ENCODE measurements at places on chromosomes 11 and 22.

- no peak for DNase-seq
These were observed 2.2 kb downstream of the TNNT3 start for GRCh38 chr11:1921574-1922141.

DNA sequence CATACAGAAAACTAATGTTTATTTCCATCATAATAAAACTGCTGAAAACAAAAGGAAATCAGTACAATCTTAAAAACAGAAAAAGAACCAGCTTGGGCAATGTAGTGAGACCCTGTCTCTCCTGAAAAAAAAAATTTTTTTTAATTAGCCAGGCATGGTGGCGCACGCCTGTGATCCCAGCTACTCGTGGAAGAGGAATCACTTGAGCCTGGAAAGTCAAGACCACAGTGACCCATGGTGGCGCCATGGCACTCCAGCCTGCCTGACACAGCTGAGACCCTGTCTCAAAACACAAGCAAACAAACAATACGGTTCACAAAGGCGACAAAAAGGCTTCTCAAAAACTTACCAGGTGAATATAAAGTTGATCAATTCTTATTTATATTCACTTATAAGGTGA, 289.7 kb downstream of the BRD1 start:
- DNase-seq: no peak

DNA sequence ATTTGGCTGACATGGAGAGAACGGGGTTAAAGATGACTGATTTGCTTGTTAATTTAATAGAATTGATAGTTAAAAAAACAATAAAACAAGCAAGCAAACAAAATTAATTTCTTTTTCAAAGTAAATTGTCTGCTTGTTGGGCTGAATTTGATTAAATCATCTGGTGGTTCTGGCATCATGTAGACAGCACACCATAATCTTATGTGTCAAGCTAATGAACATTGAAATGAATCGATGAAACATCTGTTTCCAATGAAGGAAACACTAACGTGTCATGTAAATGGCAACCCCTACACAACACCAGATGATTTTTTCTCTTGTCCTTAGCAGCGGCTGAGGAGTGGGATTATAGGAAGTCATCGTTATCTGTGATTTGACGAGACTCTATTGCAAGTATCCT, 399.6 kb upstream of the RAG2 start:
- DNase-seq: no peak

DNA sequence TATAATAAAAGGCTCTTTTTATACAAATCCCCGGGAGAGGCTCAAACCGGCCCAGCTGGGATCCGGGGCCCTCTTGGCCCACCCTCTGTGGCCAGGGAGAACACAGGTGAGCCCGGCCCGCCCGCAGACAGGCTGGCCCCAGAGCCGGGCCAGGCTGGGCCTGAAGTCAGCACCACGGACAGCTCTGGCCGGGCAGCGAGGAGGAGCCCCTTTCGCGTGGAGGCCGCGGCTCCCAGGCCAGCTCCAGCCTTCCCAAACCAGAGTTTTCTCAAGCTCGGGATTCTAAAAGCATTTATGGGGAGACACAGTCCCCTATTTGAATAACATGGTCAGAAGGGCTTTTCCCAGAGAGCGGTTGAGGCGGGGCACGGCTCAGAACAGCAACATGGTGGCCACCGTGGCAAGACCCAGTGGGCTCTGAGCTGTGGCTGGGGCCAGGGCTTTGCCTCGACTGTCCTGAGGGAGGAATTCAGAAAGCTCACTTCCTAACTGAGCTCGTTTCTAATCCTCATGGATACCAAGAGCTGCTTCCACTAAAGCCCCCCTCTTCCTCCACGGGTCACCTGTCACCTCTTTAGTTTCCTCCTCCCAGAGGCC, 115.4 kb downstream of the BRD1 start:
- DNase-seq: no peak

DNA sequence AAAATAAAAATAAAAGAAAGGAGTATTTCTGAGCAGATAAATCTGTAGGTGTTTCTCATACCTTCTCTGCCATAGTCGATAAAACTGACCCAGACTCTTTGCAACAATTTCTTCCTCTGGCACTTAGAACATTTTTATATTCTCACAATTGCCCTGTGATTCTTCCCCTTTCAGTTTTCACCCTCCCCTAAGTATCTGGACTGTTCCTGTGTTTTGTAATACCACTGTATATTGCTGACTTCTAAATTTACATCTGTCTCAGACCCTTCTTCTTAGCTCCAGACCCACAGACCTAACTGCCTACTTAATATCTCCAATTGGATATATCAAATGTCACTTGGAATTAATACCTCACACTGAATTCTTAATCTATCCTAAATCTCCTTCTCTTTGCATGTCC, 133.4 kb upstream of the DDI1 start:
- no peak for DNase-seq
